Activated CD8-positive, alpha-beta memory T cell treated with anti-CD3 and anti-CD28 coated beads for 4 hours (primary cell): ENCODE measurements at places on chromosomes 3 and 15.

DNA sequence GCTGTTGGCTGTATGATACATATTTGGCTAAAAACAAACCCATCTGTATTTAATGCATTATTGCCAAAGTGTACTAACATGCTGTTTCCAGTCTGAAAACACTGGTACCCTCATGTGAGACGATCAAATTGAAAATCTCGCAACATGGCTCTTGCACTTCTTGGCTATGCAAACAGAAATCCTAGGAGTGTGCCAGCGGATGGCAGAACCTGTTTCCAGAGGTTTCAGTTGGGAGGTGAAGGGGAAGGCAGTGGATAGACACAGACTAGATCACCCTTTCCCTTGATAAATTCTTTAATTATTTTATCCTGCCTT, 350.3 kb downstream of the TUSC7 start:
- DNase-seq = no peak

DNA sequence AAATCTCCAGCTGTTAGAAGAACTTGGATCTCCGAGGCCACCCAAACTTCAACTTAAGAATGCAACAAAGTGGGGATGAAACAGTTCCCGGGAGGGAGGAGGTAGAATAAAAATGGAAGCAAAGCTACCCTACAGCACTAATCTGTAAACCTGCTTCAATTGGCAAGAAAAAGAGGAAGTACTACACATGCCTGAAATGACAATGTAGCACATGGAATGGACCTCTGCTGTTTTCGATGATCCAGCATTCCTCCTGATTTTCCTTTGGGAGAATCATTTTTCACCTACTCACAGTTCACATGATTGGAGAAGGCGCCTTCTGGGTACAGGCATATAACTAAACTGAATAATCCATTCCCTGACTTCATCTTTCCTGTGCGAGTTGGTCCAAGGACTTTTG, 1081.5 kb downstream of the FHIT start:
- no peak for DNase-seq

GRCh38 chr3:45931496-45931895, 11.8 kb upstream of the CXCR6 start:
- no peak for DNase-seq

DNA sequence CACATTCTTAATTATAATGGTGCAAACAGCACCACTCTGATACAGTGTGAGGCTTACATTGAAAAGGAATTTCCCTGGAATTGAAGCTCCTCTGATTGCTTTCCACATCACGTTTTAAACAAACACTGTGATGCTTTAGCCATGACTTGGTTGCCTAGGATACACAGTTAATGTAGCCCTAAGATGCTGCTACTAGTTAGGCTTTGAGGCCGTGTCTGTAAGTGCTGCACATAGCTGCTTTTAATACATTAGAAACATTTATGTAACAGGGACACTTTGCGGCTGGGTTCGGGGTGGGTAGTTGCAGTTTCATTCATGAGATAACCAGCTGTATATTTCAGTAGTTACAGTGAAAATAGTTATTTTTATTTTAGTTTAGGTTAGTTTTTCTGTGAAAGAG, 334.7 kb downstream of the NLGN1 start:
- no peak for DNase-seq

- DNase-seq = no peak
These were observed 24.3 kb downstream of the ZDHHC19 start for GRCh38 chr3:196186651-196187573.

DNA sequence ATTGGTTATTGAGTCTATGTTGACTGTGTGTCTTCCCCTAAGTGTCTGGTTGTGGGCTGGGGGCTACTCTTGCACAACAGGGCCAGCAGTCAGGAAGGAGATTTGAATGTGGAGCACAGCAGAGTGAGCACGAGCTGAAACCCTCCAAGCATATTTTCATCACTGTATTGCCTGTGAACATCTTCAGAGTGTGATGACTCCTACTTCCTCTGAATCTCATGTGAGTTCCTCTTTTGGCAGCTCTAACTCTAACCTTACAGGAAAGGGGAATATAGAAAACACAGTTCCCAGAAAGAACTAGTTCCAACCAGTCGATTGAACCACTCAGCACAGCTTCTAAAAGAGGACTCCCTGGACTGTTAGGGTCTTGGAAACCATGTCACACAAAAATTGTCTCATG, 211.6 kb downstream of the RAP2B start:
- no peak for DNase-seq
